ENCODE measurements at places on chromosomes 4 and X. TPM values are rescaled to one million over a fixed set of nuclear protein-coding genes. Genes with fewer than 3 reads are reported as not detected.

GRCh38 chrX:155544881-155545280, 67.9 kb downstream of the TMLHE start:
- no peak for DNase-seq

DNA sequence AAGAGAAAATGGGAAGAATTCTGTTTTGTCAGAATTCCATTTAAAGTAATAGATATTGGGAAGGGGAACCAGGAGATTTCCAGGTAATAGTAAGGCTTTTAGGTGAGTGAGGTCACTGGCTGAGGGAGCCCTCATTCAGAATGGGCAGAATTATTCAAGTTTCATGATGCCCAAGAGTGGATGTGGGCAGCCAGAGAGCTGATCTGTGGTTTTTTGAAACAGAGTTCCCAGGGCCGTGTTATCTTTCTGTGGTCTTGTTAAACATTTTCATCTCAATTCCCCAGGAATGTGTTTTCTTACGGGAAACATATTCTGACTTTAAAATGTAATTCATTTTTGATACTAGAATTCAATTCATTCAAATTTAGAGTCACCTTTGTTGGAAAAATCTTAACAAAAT, 182.0 kb upstream of the AADAT start:
- DNase-seq = no peak

GRCh38 chrX:105706041-105706440, 116.3 kb upstream of the NRK start:
- no peak for DNase-seq

- no peak for DNase-seq
Measured at GRCh38 chr4:119189638-119190037, 22.9 kb upstream of the USP53 start.

- no peak for DNase-seq
Measured at GRCh38 chr4:125650557-125650956, 335.8 kb downstream of the FAT4 start.

DNA sequence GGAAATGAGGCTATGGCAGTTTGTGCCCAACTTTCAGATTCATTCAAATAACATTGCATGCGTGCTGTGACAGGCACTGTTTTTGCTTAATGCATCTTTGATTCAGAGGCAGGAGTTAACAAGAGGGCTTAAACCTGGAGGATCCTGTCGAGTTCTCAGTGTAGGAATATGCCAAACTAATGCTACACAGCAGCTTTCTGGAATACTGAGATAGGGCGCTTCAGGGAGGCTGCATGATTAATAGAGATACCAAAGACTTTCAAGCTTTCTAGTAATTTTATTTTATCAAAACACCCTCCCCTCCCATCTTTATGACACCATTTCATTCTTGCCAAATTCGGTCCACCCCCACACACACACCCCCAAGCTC, 636 bp upstream of the TIMM8A start:
- DNase-seq = no peak

KLB gene
- 1.0 TPM for total RNA-seq

MTNR1A gene
- not detected for total RNA-seq

NAP1L2 gene
- total RNA-seq = 2.1 TPM

USP26 gene
- total RNA-seq = not detected
